Stimulated activated CD8-positive, alpha-beta memory T cell treated with anti-CD3 and anti-CD28 coated beads, Interleukin-2, amount 100 ng/mL, for 1 hour (primary cell): ENCODE measurements at places on chromosomes 3 and 15.

GRCh38 chr15:68424754-68425390 lies 7.1 kb downstream of the ITGA11 start:
- no peak for DNase-seq

- DNase-seq: no peak
Measured at GRCh38 chr3:186821429-186822387, 15.4 kb upstream of the RFC4 start.

DNA sequence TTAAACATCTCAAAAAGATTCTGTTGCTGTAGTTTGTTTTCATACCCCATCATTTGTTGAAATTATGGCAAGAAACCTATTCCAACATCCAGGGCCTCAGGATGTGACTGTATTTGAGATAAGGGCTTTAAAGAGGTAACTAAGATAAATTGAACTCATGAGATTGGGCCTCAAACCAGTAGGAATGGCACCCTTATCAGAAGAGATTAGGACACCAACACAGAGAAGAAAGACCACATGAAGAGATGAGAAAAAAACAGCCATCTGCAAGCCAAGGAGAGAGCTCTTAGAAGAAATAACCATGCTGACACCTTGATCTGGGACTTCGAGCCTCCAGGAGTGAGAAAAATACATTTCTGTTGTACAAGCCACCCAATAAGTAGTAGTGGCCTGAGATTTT lies 157.7 kb downstream of the CGGBP1 start:
- no peak for DNase-seq

GRCh38 chr3:51800750-51801125 lies 21.7 kb upstream of the IQCF6 start:
- DNase-seq: no peak

GRCh38 chr3:47475029-47475569 lies 642 bp downstream of the SCAP start:
- DNase-seq: no peak

GRCh38 chr3:44365952-44366351 lies 27.4 kb downstream of the TCAIM start:
- no peak for DNase-seq

GRCh38 chr3:10319804-10320203 lies 1.1 kb downstream of the SEC13 start:
- DNase-seq: no peak

GRCh38 chr3:156750191-156750873 lies 75.8 kb upstream of the LEKR1 start:
- DNase-seq: no peak

DNA sequence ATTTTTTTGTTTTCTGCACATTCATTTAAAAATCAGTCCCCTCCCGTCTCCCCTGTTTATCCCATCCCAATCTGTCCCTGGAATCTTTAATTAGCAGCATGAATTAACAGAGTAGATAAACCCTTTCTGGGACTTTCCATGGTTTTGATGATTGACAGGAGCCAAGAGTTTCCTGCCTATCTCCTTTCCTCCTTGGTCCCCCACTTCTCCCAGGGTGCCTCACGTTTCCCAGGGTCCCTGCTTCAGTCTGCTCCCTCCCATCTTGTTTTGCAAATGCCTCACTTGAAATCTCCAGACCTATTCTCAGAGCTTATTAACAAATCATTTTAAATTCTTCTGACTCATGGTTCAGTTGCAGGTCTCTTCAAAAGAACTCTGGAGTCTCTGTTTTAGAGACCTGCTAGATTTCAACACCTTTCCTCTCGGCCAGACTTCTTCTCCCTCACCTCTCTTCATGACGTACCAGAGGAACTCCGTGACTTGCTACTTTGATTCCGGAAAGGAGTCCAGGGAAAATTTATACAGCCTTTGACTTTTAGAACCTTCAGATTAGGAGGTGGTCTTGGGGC lies 238.5 kb downstream of the ITPR1 start:
- DNase-seq: no peak

DNA sequence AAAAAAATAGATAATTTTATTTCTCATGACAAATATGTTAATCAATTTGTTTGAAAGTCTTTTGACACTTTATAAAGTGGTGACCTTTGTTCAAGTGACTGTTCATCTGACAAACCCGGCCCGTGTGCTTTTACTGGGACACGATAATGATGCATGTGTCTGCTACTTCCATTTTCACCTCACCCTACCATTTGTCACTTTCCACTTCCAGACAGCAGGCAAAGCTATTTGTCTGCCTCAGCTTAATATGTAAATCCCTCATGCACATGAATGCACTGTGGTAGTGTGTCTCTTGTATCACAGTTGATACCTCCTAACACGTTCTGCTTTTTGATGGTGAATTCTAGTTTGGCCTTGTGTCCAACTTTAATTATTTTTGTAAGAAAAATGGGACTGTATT lies 204.3 kb downstream of the BBX start:
- no peak for DNase-seq

GRCh38 chr3:153956613-153957012 lies 164.6 kb upstream of the ARHGEF26 start:
- no peak for DNase-seq

DNA sequence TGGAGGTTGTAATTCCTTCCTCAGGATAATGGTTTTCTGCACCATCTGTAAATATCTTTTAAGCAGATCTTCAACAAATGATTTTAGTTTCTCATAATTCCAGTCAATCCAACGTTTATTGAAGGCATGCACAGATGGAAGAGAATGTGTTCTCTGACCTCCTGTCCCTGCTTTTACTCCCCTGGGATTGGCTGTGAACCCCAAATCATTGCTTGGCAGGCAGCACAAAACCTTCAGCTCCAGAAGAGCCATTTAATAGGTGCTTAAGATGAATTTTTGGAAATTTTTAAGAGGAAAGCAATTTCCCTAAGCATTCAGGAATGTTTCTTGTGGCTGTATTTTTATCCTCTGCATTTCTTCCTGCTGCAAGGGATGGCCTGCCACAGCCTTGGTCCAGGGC lies 25.5 kb upstream of the THSD4 start:
- DNase-seq: no peak

- no peak for DNase-seq
Measured at GRCh38 chr3:8658306-8659212, 14.0 kb upstream of the SSUH2 start.

- no peak for DNase-seq
Measured at GRCh38 chr15:85741021-85741421, 53.7 kb downstream of the KLHL25 start.

DNA sequence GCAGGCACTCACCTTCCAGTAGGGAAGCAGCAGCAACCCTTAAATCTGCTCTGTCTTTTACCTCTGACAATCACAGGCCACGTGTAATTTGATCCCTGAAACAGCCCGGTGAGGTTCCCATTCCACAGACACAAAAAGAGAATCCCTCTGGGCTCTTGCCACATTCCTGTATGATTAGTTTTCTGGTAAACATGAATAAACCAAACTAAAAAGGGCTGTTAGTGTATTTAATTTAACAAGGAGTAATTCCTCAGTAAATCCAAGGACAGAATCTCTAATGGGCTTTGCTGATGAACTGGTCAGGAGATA lies 186.9 kb downstream of the FAM43A start:
- no peak for DNase-seq

DNA sequence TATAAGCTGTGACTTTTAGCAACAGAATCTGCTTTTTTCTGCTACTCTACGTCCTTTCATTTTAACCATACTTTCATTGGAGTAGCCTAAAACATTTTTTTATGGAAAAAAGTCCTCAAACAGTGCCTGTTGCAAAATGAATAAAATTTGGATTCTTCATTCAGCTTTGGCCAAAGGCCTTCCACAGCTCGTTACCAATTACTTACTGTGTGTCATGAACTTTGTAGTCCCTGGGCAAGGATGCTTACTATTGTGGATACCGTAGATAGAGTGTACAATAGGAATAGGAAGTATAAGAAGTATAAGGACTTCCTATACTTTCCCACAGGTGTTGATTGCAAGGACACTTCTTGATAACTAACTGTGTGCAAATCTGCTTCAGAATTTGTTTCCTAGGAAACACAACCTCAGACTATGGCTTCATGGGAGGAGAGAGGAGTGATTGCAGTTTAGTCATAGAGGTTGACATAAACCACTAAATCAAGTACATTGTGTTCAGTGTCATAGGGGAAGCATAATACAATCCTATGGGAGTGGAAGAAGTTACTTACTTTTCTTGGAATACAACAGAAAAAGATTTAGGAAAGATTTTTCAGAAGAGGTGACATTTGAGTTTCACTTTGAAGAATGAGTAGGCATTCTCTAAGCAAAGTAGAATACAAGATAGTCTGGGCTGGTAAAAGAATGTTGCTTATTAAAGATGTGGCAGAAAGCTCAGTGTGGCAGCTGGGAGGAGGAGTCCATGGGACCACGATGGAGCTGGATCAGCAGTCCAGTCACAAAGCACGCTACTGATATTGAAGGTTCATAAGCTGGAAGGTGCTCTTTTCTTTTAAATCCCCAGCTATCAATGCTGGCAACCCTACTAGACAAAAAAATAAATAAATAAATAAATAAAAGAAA lies 309.7 kb upstream of the TPRG1 start:
- no peak for DNase-seq

GRCh38 chr3:128173849-128174248 lies 20.6 kb downstream of the EEFSEC start:
- no peak for DNase-seq

DNA sequence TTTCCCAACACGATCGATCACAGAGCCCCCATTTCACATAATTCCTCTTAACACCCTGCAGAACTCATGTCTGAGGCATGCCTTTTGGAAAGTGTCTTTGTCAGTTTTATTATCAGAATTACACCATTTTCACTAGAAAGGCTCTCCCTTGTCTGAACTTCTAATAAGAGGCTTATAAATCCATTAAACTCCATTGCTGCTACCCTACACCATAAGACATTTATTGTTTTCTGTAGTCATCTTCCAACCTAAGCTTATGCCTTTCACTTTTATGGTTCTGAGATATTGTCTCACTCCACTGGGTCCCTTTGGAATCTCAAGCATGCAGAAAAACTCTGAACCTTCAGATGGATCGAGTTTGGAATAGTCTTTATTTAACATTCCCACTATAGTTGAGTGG lies 50.2 kb upstream of the TPM1 start:
- DNase-seq: no peak

GRCh38 chr3:194937144-194937543 lies 251.5 kb downstream of the FAM43A start:
- DNase-seq: no peak

DNA sequence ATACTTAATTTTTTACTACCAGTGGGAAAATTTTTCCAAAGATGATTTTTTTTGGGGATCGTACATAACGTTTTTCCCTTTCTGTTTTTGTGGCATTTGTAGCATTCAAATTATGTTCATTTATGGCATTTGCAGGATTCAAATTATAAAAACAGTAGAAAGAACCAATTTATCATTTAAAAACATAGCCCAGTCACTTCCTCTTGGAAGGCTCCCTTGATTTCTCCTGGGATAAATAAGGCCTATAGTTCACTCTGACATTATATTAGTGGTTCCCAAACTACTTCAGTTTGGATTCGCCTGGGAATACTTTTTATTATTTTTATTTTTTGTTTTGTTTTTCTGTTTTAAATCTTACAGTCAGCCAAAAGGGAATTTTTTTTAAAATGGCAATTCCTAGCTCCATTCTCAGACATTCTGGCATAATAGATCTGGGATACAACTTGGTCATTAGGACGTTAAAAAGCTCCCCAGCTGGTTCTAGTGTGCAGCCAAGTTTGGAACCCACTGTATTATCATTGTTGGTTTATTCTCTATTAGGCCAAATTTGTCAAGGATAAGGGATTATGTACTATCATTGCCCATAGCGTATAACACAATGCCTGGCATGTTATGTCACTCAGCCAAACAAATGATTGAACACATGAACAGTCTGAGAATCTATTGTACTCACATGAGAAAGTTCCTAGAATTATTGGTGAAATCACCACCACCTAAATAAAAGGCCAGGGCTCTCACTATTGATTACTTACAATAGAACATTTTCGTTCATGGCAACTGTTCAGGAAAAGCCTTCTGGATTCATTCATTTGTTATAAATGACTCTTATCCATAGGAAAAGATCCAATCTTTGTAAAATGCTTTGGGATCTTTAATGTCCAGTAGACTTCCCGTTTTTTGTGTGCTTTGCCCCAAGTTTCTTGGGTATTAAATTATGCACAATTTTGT lies 28.9 kb downstream of the RARB start:
- DNase-seq: no peak

DNA sequence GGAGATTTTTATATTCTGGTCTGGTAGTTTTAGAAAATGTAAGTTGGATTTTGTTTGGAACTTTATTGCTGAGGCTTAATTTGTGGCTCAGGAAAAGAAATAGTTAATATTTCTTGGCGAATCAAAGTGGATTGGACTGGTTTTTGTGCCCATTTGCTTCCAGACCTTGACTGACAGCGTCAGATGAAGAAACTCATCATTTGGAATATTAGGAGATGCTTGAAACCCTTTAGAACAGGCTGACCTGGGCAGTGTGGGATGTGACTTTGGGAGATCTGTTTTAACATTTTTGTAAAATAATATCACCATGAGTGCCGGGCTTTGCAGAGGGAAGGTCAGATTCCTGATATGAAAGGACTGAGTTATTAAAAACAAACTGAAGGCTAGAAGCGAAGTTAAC lies 83.0 kb downstream of the AAGAB start:
- DNase-seq: no peak

- no peak for DNase-seq
Measured at GRCh38 chr3:100131241-100131640, 16.9 kb upstream of the FILIP1L start.

- DNase-seq: no peak
Measured at GRCh38 chr15:96073908-96074307, 256.6 kb upstream of the NR2F2 start.

GRCh38 chr3:169940470-169941181 lies 26.0 kb upstream of the SEC62 start:
- DNase-seq: no peak

GRCh38 chr15:29903785-29904464 lies 81.7 kb upstream of the TJP1 start:
- DNase-seq: no peak

GRCh38 chr3:12896063-12896985 lies 55.0 kb upstream of the RPL32 start:
- DNase-seq: no peak

GRCh38 chr3:101702726-101703125 lies 16.2 kb upstream of the RPL24 start:
- no peak for DNase-seq

DNA sequence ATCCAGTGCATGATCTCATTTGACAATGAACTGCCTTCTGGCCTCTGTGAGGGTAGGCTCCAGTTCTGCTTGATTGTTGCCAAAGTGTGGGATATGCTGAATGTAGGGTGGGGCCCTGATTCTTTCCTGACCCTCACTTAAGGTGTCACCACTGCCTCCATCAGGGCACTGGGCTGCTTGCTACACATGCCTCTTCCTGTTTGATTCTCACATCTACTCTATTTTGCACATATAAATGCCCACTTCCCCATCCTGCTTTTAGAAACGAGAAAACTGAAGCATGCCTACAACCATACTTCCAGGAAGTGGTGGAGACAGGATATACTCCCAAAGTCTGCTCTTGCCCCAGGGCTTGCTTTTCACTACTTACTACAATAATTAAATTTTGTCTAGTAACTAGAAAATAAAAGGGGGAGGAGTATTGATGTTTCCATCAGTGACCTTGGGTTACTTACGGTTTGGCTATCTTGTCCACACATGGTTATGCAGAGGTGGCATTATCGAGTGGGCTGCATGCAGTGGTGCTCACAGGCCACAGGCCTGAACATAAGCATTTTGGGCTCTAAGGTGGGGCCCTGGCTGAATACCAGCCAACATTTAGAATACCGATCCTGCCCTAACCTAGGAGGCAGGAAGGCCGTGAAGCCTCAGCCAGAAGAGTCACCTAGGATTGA lies 6.7 kb downstream of the ZDHHC3 start:
- DNase-seq: no peak

GRCh38 chr3:191376516-191377141 lies 46.3 kb upstream of the UTS2B start:
- no peak for DNase-seq

- no peak for DNase-seq
Measured at GRCh38 chr3:38723569-38724391, 74.3 kb upstream of the SCN5A start.
